Activated CD4-positive, alpha-beta T cell treated with anti-CD3 and anti-CD28 coated beads, Interleukin-2, amount 50 U/mL, for 16 hours (primary cell): ENCODE measurements at places on chromosomes 13 and 19.

DNA sequence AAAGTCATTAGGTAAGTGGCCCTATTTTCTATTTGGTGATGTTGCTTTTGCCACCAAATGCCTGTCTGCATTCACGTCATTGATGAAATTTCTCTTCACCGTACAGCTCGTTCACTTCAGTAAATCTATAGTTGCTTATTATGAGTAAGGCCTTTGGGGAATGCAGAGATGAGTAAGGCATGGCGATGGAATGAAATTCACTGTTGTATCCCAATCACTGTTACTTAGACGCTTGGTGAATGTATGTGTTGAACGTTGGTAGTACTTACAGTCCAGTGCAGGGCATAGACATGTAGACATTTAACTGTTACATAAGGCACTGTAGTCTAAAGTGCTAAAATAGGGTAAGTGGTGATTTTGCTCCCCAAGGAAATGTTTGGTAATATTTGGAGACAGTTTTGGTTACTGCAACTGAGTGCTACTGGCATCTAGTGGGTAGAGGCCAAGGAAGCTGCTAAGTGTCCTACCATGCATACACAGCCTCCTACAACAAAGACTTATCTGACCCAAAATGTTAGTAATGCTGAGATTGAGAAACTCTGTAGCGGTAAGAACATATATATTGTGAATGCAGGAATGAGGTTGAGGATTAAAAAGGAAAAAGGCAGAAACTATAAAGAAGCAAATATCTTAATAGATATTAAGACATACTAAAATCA is 5.8 kb downstream of the AKAP11 start:
- peak; percentile 47 for DNase-seq

DNA sequence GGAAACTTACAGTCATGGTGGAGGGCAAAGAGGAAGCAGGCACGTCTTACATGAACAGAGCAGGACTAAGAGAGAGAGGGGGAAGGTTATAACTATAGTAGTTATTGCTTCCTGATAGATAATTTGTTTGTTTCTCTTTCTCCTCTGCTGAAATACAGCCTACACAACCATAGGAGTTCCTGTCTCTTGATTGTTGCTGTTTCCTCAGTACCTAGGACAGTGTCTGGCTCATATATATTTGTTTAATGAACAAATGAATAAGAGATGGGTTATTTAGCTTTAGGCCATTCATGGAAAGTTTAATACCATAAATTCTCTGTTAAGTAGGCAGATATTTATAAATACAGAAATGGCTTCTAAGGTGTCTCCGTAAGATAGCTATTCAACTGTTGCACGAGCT is 95.2 kb downstream of the PCCA start:
- DNase-seq: no peak

DNA sequence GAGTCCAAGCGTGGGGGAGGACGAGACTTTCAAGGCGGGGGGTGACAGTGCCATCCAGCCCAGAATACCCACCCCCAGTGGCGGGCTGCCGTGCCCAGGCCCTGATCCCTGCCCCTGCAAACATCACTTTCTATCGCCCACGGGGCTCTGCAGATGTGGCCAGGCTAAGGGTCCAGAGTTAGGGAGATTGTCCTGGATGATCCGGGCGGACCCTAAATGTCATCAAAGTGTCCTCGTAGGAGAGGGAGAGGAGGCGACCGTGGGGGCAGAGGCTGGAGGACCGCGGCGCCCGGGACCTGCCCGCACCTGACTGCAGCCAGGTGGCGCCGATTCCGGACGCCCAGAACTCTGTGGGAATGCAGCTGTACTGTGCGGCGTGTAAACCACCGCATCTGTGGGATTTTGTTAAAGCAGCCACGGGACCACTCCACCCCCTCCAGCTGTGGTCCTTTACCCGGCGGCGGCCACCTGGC is 32.4 kb downstream of the GJA3 start:
- DNase-seq: no peak

- no peak for DNase-seq
Observed at GRCh38 chr13:105513448-105513847, 1022.0 kb downstream of the EFNB2 start.

DNA sequence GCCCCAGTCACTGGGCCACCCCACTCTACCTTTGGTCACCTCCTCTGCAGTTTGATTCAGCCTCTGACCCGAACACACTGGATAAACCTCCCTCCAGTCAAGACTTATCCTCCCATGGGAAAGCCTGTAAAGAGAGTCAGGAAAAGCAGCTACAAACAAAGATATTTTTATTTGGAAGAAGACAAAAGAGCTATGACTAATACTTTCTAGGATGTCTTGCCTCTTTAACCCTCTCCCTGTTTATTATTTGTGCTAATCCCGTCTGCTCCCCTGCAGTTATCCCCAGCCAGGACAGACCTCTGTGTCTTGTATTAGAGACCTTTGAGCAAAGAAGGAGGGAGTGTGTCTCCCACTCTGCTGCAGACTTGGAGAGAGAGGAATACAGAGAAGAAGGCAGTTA is 178.3 kb downstream of the EFNB2 start:
- DNase-seq: no peak

DNA sequence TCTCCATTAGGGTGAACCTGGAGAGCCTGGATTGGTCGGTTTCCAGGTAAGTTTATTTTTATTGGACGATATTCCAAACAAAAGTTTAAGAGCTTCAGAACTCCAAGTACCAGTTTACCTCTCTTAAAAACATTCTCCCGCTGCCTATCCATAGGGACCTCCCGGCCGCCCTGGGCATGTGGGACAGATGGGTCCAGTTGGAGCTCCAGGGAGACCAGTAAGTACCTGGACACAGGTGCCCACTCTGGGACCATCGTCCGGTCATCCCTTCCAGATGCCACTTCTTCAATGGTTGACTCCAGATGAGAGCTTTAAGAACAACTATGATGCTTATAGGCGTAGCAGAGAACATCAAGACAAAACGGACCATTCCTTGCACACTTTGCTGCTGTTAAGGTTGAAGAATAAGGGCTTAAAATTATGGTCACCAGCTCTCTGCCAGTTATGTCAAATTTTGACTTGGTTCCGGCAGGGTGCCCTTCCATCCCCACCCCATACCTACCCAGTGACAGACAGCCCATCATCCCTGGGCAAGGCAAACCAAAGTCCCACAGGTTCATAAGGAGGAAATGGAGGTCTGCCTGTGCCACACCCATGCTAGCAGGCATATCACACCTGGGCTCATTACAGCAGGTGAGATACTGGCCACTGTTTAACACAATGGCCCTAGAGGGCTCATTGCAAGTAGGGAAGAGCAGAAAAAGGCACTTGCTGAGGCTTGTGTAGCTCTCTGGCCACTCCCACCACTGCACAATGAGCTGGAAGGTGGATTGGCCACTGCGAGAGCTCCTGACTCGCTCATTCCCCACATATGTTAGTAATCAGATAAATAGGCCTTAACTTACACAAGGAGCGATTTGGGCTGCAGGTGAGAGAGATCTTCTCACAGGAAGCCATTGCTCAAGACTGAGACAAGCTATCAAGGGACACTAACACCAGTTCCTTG is 123.6 kb downstream of the COL4A2 start:
- no peak for DNase-seq

GRCh38 chr13:106651442-106651841 is 83.5 kb upstream of the ARGLU1 start:
- no peak for DNase-seq

- no peak for DNase-seq
Observed at GRCh38 chr13:50415428-50415827, 400.2 kb downstream of the KCNRG start.
